Pancreas (tissue), 10 donors: ENCODE measurements at places on chromosomes 7 and 10.

GRCh38 chr7:150448789-150449147, 1.7 kb upstream of the GIMAP8 start:
- DNase-seq = peak; percentile 60

DNA sequence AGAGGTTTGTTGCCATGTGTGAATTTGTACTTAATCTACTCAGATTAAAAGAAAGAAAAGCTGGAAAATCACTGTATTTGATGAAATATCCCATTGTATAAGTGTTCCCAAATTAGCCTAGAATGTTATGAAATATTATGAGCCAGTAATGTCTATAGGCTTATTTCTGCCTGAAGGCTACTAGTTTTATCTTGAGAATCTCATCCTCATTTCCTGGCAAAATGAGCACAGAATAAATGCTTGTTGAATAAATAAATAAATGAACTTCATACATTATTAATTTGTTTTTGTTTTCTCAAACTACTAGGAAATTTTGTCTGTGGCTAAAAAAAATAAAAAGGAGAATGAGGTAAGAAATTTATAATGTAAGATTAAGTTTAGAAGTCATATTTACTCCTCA, 25.5 kb downstream of the HELLS start:
- no peak for DNase-seq

DNA sequence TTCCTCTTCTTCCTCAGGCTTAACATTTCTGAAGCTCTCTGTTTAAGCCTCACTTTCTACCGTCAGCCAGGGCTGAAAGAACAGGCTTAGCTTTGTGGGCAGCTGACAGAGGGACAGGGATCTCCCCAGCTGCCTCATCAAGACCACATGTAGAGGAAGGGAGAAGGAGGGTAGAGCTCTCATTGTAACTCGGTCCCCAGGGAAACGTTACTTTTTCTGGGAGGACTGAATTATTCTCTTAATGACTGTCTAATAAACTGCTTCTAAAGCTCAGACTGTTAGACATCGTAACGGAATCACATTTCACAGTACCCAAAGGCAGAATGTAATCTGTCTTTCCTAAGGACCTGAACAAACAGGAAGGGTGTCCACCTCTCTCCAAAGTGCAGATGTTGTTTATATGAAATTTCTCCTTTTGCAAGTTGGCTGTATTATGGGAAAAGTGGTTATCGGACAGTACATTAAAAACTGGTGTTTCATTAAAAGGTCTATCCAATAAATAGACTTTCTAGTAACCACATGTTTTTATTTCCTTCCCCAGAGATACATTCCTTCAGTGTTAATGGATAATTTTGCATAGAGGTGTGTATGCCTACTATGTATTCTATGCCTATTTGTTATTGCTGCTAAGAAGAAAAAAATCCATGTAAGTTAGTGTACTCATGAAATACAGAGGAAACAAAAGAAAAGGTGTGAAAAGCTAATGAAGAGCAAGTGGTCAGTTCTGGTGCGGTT, 144.2 kb downstream of the CTTNBP2 start:
- no peak for DNase-seq

DNA sequence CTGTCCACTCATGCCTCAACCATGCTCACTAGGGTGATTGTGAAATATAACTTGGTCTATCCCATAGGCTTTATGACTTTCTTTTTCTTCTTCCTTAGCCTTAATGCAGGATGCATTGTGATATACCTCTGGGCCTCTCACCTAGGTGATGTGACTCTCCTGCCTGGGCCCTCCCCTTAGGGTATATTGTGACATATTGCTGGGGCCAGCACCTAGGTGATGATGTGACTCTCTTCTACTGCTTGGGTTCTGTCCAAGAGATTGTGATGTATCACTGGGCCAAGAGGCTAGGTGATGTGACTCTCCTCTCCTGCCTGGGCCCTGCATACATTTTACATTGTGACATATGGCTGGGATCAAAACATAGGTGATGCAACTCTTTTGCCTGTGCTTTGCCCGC, 14.7 kb upstream of the ZNF107 start:
- no peak for DNase-seq
